ENCODE measurements at places on chromosomes 3 and 15. TPM values are rescaled to one million over a fixed set of nuclear protein-coding genes. Genes with fewer than 3 reads are reported as not detected.

DNA sequence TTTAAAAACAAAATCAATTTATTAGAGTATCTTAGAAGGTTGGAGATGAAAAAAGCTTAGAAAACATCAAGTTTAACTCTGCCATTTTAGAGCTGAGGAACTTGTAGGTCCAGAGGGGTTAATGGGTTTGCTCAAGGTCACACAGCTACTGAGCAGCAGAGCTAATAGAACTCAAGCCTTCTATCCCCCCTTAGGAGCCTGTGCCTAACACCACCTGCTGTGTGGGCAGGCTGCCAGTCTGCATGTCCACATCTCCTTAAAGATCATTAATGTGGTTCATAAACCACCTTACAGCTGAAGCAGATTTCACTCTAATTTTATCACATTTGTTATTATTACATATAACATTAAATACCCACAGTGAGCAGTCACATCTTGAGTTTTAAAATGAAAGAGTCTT is 14.1 kb upstream of the SLC35G2 start:
- no peak overlapping the region for H3K27ac ChIP-seq
- H3K4me3 ChIP-seq, result no peak overlapping the region
- no peaks in the 10 kb centered on the region for H3K27me3 ChIP-seq
- 0 out of 2 replicates have a peak, but pooled peaks cover 2% of the 10 kb centered on the region for H3K4me1 ChIP-seq
- no peak for DNase-seq
- no peaks in the 10 kb centered on the region for H3K36me3 ChIP-seq

- H3K36me3 ChIP-seq, result no peaks in the 10 kb centered on the region
- DNase-seq, result no peak
- H3K4me1 ChIP-seq, result no peaks in the 10 kb centered on the region
- H3K27me3 ChIP-seq, result no peaks in the 10 kb centered on the region
- no peak overlapping the region for H3K4me3 ChIP-seq
Measured at GRCh38 chr15:76183930-76184649, 124.3 kb downstream of the TMEM266 start.

DNA sequence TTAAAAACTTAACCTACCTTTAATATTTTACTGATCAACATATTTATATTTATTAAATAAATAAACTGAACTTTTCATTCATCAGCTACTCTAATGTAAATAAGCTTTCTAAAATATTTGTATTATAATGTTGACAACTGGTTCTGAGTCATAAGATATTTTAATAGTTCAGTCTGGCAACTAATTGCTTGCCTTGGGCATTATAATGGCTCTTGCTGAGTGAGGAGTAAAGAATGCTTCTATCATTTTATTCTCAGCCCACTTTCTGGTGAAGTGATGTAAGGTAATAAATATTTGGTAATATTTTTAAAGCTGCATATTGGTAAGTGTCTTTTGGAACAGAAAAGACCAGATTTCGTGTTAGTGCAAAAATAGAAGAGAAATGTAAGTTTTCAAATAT is 81.5 kb downstream of the DIPK2A start:
- no peaks in the 10 kb centered on the region for H3K4me1 ChIP-seq
- DNase-seq, result no peak
- H3K27ac ChIP-seq, result no peak overlapping the region

- no peak overlapping the region for H3K4me3 ChIP-seq
- DNase-seq, result no peak
- H3K36me3 ChIP-seq, result no peaks in the 10 kb centered on the region
- peaks cover 84% of the 10 kb centered on the region for H3K4me1 ChIP-seq
- no peaks in the 10 kb centered on the region for H3K27me3 ChIP-seq
- no peak overlapping the region for H3K27ac ChIP-seq
Measured at GRCh38 chr15:69914960-69915359, 182.8 kb downstream of the TLE3 start.

Gene NME9
- not detected for total RNA-seq

Gene LIPH
- total RNA-seq, result not detected

Gene ADAMTS7
- total RNA-seq, result 0.75 TPM

All from Karpas-422 (cell line).